ENCODE measurements at places on chromosomes 6 and 20.
A peak's percentile ranks its signal among the peaks of the same experiment; 100 is the strongest.

- peak; percentile 40 for DNase-seq
Measured at GRCh38 chr20:50982363-50982762, 23.7 kb downstream of the MOCS3 start.

DNA sequence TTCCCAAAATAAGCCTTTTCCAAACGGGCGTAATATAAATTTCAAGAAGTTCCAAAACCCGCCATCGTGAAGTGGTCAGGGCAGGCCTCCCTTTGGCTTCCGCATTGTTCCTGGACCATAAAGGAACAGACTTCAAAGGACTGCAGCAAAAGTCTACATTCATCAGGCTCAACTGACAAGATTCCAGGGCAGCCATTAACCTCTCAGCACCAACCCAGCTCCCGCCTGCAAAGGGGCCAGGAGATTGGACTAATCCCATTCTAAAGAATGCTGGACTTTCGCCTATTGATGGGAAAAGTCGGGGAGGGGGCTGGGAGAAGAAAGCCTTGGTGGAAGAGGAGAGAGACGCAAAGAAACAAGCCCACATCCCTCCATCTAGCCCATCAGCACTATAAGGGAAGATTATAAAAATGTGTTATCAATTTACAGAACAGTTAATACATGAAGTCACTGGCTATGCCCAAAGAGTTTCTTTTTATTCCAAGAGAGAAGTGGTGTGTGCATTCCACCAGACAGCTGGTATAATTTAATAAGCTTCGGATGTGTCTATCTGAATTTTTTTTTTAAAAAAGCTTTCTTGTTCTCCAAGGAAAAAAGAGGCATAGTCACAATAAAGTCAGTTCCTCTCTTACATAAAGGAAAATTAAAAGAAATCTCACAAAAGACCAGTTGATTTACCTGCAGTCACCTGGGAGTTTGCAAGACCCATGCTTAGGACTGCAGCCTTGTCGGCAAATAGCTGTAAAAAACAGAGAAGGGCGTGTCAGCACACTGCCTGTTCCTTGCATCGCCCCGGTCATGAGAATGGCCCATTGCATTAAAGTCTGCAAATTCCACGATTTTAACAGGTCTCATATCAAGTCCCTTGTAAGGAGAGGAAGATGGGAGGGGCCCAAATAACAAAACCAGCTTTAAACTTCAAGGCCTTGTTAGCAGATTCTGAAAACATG, 17.8 kb downstream of the JAG1 start:
- no peak for DNase-seq

GRCh38 chr20:62661647-62662046, 19.3 kb downstream of the SLCO4A1 start:
- no peak for DNase-seq

DNA sequence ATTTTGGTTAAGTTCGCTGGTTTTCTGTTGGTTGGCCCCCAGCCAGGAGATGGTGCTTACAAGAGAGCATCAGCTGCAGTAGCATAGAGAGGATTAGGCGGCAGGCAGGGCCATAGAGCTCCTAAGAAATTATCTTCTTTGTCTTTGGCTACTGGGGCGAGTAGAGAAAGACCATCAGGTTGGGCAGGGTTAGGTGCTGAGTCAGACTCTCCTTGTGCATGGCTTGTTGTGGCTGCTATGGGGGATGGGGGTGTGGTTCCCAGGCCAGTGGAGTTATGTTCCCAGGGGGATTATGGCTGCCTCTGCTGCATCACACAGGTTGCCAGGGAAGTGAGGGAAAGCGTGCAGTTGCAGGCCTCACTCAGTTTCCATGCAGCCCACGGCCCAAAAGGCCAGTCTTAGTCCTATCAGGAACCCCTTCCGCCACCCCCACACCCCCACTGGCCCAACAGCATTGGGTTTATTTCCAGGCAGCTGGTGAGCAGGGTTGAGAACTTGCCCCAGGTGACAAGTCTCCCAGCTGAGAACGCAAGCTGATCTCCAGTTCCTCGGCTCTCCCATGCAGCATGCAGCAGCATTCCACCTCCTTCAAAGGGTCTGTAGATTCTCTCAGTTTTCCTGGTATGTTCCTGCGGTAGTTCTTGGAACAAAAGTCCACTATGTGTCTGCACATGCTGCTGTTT, 243.7 kb downstream of the UTRN start:
- no peak for DNase-seq

GRCh38 chr20:54097236-54097529, 26.8 kb upstream of the BCAS1 start:
- no peak for DNase-seq

All from NCI-H1436 (cell line).